Left kidney (tissue), 8 donors: ENCODE measurements at places on chromosomes 13 and 19.

DNA sequence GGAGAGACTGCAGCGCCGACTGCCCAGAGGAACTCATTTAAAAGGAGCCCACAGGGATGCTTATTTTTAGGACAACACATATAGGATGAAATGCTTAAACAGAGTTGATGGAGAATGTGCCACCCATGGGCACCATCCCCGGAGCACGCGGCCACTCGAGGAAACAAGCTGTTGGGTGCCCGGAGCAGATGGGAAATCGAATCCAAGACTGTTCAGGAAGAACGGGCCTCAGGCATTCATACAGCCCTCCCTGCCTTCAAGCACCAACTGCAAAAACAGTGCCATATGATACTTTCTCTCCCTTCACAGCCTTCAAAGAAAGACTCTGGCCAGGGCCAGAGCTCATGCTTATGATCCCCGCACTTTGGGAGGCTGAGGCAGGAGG is 40.2 kb downstream of the RAB20 start:
- no peak for DNase-seq

- DNase-seq: no peak
Measured at GRCh38 chr13:23243066-23243465, 62.3 kb downstream of the SGCG start.

- DNase-seq: no peak
Measured at GRCh38 chr13:50244713-50245574, 229.7 kb downstream of the KCNRG start.

- DNase-seq: no peak
Measured at GRCh38 chr19:32646556-32646955, 28.4 kb downstream of the ANKRD27 start.

- no peak for DNase-seq
Measured at GRCh38 chr13:58048670-58049069, 417.1 kb downstream of the PCDH17 start.

GRCh38 chr13:32267836-32268439 is 47.2 kb downstream of the ZAR1L start:
- no peak for DNase-seq
